Stimulated activated CD8-positive, alpha-beta memory T cell treated with anti-CD3 and anti-CD28 coated beads, Interleukin-7, amount 100 ng/mL, for 1 hour (primary cell): ENCODE measurements at places on chromosomes 1 and 21.

GRCh38 chr1:22228505-22228911 lies 85.6 kb upstream of the WNT4 start:
- no peak for DNase-seq

DNA sequence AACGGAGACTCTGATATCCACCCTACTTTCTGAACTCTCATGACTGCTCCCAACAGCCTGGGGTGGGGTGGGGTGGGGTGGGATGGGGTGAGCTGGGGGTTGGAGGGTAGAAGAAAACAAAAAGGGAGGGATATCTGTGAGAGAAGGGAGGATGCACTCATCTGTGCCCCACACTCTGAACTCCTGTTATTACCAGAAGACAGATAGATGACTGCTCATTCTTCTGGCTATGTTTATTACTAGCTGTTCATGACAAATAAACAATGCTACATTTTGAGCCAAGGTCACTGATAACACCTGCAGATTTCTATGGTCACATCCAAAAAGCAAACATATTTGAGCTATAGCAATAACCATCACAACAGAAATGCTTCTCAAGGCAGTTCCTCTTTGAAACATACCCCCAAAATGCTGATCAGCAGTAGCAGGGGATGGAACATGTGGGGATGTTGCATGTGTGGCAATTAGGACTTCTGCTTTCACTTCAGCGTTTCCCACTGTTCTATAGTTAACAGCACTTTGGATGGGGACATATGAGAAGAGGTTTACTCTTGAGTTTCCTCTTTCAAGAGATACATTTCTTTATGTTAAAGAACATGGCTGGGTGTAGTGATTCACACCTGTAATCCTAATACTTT lies 43.3 kb downstream of the GPR3 start:
- DNase-seq: no peak

DNA sequence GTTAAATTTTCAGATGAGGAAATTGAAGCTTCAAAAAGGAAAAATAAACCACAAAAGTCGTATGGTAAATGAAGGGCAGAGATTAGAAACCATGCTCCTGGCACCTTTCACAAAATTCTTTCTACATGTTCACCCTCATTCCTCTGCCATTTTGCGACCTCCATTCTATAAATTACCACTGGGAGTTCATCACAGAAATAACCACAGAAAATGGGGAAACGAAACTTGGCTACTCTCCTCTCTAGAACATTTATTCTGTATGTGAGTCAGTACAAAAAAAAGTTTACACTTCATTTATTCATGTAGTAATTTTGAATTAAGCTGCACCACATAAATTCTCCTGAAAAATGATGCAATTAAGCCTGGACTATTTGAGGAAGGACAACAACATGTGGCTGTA lies 320.9 kb upstream of the C1orf87 start:
- no peak for DNase-seq

DNA sequence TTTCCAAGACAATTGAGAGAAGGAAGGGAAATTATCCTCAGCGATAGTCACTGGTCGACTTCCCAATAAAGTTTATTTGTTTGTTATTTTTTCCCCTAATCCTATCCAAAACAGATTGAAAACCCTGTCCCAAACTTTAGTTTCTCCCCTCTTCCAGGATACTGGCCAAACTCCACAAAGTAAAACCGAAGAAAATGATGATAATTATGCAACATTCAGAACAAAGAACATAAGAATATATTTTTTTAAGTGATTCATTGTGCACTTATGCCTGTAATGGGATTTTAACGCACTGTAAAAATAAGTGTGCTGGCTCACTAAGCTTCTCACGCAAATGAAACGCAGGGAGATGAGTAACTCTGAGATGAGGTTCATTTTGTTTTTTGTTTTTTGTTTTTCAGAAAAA lies 6.0 kb downstream of the GLIS1 start:
- DNase-seq: no peak

- no peak for DNase-seq
Observed at GRCh38 chr1:58502519-58502918, 44.0 kb downstream of the OMA1 start.

DNA sequence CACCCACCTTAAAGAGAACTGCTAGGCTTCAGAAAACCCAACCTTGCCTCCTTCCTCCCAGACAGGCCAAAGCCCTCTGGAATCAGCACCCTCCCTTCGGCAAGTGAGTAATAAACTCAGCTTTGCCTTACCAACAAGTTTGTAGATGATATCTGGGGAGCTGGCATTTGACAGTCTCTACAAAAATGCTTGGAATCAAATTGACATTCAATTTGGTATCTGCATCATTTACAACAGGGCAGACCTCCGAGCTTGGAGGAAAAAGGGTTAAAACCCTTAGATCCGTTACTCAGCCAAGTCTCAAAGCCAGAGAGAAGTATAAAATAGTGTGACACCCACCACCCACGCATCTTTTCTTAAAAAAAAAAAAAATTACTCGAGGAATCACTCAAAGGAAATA lies 149.3 kb upstream of the EDN2 start:
- no peak for DNase-seq

- no peak for DNase-seq
Observed at GRCh38 chr1:36922593-36923426, 111.5 kb downstream of the GRIK3 start.

GRCh38 chr1:195218428-195219212 lies 1389.6 kb downstream of the KCNT2 start:
- no peak for DNase-seq

GRCh38 chr1:111958075-111958474 lies 31.4 kb downstream of the KCND3 start:
- DNase-seq: no peak

DNA sequence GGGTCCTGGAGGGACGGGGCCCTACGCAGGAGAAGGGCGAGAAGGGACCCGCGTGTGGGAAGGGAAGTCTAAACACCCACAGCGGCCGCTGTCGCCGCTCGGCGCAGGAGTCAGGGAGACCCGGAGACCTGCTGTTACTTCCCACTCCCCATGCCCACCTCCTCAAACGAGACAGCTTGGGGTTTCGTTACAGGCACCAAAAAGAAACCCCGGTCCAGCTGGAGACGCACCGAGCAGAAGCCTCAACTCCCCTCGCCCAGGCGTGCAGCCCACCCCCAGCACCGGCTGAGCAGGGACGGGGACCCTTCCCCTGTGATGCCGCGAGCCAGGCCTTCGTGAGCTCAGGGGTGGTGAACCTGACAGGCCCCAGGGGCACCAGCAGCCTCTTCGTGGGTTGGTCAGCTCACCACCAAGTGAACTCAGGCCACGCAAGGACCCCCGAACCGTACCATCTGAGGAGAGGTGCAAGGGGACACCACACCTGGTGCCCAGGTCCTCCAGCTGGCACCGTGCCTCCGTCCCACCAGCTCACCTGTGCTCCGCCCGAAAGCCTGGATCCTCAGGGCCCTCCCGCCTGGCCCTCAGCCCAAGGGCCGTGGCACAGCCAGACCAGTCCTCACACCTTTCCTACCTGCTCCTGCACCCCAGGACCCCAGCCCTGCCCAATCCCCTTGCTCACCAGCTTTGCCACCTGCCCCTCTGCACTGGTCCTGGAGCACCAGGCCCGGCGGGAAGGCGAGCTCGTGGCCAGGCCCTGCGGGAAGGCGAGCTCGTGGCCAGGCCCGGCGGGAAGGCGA lies 5.0 kb downstream of the SDF4 start:
- no peak for DNase-seq

GRCh38 chr21:42286416-42286815 lies 28.8 kb downstream of the TFF3 start:
- DNase-seq: no peak

- DNase-seq: no peak
Observed at GRCh38 chr21:44818640-44819011, 764 bp upstream of the SUMO3 start.

DNA sequence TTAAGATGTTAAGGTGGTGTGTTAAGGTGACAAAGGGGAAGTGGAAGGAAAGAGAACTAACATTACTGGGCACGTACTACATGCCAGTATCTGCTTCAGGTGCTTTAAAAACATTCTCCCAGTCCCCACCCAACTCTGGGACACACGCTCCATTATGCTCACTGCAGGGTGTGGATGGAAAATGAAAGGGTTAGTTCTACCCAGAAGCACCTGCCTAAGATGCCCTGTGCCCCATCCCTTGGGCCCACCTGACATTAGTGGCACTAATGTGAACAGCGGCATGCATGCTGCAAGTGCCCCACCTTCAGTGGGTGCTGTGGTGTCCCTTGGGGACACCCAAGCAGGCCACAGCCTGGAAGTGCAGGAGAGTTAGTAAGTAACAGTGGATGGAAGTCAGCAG lies 82.9 kb upstream of the CXADR start:
- no peak for DNase-seq

GRCh38 chr21:32245971-32246370 lies 32.9 kb downstream of the MIS18A start:
- DNase-seq: no peak

DNA sequence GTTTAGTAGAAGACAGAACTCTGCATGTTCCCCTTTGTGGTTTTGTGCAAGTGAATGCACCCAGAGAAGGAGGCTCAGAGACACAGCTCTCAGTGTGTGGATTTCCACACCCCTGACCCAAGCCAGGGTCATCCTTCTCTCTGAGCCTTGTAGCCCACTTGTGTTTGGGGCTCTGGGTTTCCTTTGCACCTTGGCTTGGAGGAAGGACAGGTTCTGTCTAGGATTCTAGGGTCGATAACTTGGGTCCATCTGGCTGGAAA lies 27.2 kb downstream of the MYOG start:
- DNase-seq: no peak

DNA sequence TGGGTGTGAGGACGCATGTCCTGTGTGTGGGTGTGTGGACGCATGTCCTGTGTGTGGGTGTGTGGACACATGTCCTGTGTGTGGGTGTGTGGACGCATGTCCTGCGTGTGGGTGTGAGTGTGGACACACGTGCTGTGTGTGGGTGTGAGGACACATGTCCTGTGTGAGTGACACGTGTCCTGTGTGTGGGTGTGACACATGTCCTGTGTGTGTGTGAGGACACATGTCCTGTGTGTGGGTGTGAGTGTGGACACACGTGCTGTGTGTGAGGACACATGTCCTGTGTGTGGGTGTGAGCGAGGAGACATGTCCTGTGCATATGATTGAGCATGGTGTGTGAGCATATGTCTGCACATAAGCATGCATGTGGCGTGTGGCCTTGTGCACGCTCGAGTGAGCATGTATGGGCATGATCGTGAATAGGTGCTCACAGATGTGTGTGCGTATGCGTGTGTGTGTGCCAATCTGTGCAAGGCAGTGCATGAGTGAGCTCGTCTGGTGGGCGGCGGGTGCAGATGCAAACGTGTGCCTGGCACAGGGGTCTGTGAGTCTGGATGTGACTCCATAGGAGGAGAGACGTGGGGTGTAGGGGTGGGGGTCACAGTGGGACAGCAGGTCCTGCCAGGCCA lies 25.3 kb downstream of the MEGF6 start:
- DNase-seq: no peak

DNA sequence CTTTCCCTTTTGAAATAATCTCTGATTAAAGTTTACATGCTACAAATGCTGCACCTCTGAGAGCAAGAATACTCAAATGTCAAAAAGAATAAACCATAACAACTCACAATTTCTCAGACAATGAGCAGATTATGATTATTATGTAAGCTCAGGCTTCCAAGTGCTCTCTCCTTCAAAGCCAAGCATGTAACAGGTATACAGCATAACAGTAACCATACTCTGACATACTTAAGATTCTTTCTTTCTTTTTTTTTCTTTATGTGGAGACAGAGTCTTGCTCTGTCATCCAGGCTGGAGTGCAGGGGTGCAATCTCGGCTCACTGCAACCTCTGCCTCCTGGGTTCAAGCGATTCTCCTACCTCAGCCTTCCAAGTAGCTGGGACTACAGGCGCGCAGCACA lies 155.4 kb downstream of the EIF4G3 start:
- DNase-seq: no peak

DNA sequence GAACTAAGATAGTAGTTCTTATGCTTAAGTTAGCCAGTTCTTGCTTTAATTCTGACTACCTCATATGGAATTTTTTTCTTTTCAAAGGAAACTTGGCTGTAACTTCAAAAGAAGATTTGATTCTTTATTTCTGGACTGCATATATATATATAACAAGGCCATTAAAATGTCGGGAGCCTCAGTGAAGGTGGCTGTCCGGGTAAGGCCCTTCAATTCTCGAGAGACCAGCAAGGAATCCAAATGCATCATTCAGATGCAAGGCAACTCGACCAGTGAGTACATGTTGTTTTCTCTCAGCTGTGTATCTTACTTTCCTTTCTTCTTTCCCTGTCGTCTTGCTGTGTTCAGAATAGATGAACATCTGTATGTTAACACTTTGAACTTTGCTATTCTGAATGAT lies 21.8 kb downstream of the KIF1B start:
- no peak for DNase-seq

DNA sequence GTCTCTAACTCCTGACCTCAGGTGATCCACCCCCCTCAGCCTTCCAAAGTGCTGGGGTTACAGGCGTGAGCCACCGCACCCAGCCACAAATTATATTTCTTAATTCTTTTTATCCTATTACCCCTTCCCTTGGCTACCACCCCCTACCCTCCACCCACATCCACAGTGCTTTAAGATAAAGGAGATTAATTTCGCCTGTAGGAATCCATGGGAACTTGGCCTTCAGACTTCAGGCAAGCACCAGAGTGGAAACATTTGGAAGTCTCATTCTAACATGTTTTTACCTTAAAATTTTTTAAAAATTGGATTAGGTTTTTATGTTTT lies 10.4 kb downstream of the CNST start:
- DNase-seq: no peak

DNA sequence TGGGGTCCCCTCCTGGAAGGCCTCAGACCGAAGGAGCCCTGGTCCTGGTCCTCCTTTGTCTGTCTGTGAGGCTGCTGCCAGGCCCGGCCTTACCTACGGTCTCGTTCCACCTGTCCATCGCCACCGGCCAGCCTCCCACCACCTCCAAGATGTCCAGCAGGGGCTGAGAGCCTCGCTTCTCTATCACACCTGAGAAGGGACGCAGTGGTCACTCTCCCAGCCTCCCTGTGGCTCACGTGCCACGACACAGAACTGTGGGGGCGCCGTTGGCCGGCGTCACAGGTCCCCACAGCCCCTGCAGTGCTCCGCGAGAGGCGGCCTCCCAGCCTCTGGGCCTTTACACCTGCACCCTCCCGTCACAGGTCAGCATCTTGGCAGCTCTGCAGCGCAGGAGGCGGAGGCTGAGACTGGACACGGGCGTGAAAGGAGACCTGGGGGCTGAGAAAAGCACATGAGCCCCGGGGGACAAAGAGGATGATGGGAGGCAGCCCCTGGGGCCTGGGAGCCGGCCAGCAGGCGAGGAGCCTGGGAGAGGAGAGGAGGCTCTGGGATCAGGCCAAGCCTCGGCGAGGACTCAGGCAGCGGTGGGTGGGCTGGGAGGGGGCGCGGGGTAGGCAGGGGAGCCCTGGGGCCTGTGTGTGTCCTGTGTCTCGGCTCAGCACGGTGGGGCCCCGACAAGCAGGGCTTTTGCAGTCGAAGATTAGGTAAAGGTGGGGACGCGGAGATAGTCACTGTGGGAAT lies 20.5 kb downstream of the PRXL2B start:
- no peak for DNase-seq
